ENCODE measurements at places on chromosomes 13 and 19.

DNA sequence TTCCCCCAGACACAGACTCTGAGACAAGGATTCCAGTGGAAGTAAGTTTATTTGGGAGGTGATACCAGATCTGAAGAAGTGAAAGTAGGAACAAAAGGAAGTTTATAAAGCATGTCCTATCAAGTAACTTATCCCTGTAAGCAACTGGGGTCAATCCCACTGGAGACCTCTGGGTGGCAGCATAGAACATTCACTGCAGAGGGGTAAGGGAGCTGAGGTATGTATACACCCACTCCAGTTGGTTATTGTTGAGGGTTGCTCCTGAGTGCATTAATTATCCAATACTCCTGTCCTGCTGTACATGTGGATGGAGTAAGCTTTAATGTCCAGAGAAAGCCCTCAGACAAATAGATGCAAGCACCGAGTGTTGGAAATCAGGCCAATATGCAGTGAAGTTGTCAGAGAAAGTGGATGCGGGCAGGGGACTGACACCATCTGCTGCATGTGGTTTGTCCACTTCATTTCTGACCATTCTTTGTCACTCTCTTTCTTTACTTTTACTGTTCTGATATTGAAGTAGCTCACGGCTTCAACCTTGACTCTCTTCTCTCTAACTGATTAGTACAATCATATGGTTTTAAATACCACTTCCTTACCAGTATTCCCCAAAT is 46.7 kb downstream of the NOTCH3 start:
- DNase-seq: peak; percentile 25

DNA sequence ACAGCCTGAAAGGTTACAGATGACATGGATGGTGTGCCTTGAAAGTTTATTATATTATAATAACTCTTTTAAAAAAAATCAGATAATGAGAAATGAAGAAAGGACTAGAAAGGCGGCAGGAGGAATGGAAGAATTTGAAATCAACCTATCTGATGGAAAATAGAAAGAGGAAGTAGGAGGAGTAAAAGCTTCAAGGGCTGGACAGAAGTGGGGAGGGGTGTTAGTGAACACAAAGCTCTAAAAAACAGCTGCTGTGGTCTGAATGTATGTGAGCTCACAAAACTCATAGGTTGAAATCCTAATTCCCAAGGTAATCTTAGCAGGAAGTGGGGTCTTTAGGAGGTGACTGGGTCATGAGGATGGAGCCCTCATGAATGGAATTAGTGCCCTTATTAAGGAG is 19.5 kb downstream of the CCDC70 start:
- no peak for DNase-seq

DNA sequence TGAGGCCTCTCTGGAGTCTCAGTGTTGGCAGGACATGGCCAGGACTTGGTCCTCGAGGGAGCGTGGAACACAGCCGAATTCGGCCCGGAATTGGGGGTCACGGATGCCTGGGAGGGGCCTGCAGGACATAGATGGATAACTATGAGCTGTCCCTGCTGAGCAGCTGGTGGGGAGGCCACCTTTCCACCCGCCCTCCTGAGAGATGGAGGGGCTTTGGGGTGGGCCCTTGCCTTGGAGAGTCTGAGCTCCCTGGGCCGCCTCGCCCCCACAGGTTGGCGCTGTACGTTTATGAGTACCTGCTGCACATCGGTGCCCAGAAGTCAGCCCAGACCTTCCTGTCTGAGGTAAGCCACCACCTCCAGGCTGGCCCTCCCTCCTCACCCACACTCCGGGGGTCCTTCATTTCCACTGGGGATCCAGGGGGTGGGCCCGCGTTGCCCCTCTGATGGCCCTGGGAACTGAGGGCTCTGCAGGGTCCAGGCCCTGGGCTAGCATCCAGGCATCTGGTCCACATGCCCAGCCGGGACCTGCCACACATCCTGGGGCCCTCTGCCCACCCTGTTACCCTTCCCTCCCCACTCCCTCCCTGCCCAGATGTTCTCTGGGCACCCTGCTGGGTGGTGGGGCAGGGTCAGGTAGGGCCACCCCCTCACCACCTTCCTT is 8.0 kb downstream of the SSBP4 start:
- no peak for DNase-seq

GRCh38 chr13:109817591-109818535 is 31.5 kb upstream of the IRS2 start:
- DNase-seq: no peak

DNA sequence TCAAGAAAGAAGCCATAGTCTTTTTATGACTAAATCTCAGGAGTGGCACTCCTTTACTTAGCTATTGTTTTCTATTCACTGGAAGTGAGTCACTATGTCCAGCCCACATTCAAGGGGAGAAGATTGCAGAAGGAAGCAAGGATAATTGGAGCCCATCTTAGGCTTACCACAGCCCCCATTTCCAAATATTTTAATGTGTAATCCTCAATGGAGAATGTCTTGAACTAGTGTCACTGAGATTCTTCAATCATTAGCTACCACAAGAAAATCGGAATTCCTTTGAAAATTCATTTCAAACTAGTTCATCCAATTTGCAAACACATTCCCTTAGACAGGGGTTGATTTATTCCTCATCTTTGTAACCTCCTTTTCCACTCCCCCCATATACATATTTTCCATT is 84.7 kb downstream of the DLEU7 start:
- DNase-seq: no peak

Data from NCI-H446 (cell line).